Left lung (tissue), 14 donors: ENCODE measurements at places on chromosomes 2 and 18. TPM values are rescaled to one million over a fixed set of nuclear protein-coding genes. Genes with fewer than 3 reads are reported as not detected.

DNA sequence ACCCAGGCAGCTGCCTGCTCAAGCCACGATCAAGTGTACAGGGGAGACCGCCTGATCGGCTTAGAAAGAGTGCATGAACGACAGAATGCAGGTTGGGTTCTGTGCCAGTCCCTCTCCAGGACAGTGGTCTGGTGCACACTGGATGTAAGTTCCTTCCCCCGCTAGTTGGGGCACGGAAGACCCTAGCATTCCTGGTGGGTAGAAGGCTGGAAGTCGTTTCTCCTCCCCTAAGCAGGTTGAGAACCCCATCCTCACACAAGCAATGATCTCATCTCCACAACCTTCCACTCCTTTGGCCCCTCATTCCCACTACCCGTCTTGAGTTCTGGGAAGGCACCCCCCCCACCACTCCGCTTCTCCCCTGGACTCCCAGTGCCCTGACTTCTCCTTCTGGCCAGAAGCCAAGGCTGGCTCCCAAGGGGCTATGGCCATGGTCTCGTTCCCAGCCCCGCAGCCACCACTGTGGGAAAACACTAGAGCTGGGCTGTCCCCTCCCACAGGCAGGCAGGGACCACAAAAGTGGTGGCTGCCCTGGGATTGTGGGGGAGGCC, 1.4 kb upstream of the ANKRD39 start:
- H3K4me1 ChIP-seq, result peaks cover 12% of the 10 kb centered on the region
- no peak for DNase-seq
- H3K27ac ChIP-seq, result no peak overlapping the region
- H3K36me3 ChIP-seq, result no peaks in the 10 kb centered on the region

GRCh38 chr2:27007416-27008374, 25.1 kb upstream of the TMEM214 start:
- no peaks in the 10 kb centered on the region for H3K4me1 ChIP-seq
- no peaks in the 10 kb centered on the region for H3K36me3 ChIP-seq
- DNase-seq, result no peak
- no peaks in the 10 kb centered on the region for H3K27me3 ChIP-seq

DNA sequence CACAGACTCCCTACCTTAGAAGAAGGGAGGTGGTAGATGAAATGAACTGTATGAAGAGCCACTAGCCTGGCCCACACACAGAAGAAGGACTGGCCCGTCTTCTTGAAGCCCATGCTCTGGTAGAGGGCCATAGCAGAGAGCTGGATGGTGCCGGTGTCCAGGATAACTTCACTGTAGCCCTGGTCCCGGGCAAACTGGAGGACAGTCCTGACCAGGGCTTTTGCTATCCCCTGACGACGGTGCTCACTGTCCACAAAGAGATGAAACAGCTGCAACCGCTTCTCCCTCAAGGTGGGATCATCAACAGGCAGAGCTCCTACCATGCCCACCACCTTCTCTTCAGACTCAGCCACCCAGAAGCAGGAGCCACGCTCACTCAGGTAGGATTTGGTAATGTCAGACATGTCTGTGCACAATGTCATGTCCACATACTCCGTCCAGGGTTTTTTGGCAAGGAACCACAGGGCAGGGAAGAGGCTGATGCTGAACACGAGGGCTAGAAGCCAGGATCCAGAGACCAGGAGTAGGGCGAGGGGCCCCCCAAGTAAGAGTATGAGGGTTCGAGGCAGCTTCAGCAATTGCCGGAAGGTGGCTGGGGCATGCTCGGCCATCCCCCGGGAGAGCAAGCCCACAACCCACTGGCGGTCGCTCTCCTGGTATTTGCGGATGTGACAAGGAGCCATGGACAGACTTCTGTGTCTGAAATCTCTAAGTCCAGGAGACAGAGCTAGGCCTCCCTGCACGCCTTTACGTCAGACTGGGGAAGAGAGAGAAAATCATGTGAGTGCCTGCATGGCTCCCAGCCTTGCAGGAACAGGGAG, 1.1 kb downstream of the NAT8 start:
- H3K27me3 ChIP-seq, result no peaks in the 10 kb centered on the region
- H3K27ac ChIP-seq, result no peak overlapping the region
- DNase-seq, result no peak
- H3K4me1 ChIP-seq, result no peaks in the 10 kb centered on the region

- H3K36me3 ChIP-seq, result no peaks in the 10 kb centered on the region
- DNase-seq, result no peak
- no peaks in the 10 kb centered on the region for H3K4me1 ChIP-seq
Observed at GRCh38 chr18:26764586-26764985, 100.9 kb downstream of the AQP4 start.

GRCh38 chr2:96668771-96669170, 26.2 kb downstream of the FER1L5 start:
- H3K4me3 ChIP-seq, result no peak overlapping the region
- H3K27me3 ChIP-seq, result no peaks in the 10 kb centered on the region
- DNase-seq, result no peak

- H3K27me3 ChIP-seq, result peaks cover 89% of the 10 kb centered on the region
- H3K36me3 ChIP-seq, result no peaks in the 10 kb centered on the region
- DNase-seq, result peak; percentile 73
- no peak overlapping the region for H3K27ac ChIP-seq
- no peak overlapping the region for H3K4me3 ChIP-seq
Observed at GRCh38 chr18:13800505-13801259, 23.3 kb upstream of the MC5R start.

GRCh38 chr2:109710505-109711229, 83.4 kb upstream of the RGPD5 start:
- no peak overlapping the region for H3K4me3 ChIP-seq
- no peaks in the 10 kb centered on the region for H3K4me1 ChIP-seq
- H3K27ac ChIP-seq, result no peak overlapping the region
- DNase-seq, result no peak
- no peaks in the 10 kb centered on the region for H3K36me3 ChIP-seq
- H3K27me3 ChIP-seq, result no peaks in the 10 kb centered on the region

DNA sequence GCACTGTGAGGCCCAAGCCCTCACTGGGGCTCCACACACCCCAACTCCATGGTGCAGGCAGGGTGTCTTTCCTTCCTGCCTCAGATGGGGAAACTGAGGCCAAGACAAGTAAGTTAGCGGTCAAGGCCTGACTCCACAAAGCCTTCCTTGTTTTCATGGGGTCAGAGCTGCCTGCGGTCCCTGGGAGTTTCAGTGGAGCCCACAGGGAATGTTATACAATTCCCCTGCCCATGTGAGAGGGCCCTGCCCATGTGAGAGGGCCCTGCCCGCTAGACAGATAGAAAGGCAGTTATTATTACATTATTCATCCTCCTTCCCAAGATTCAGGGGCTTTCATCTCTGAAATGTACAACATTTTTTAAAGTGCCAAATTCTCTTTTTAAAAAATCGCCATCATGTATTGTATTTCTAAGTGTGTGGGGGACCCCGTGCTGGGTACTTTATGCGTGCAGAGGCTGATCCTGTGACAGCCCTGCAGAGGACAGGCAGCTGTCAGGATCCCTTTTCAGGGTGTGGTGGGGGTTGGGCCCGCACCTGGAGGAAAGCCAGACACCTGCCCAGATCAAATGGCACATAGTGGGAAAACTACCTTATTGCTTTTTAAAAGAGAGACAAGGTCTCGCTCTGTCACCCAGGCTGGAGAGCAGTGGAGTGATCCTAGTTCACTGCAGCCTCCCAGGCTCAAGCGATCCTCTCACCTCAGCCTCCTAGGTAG, 23.4 kb downstream of the FBLN7 start:
- H3K36me3 ChIP-seq, result no peaks in the 10 kb centered on the region
- DNase-seq, result no peak
- H3K4me3 ChIP-seq, result no peak overlapping the region
- no peaks in the 10 kb centered on the region for H3K4me1 ChIP-seq

- H3K36me3 ChIP-seq, result peaks cover 9% of the 10 kb centered on the region
- no peak overlapping the region for H3K4me3 ChIP-seq
Observed at GRCh38 chr2:169572189-169572588, 1.5 kb downstream of the FASTKD1 start.

GRCh38 chr18:38456253-38456652, 890.7 kb upstream of the CELF4 start:
- no peaks in the 10 kb centered on the region for H3K36me3 ChIP-seq
- H3K27me3 ChIP-seq, result no peaks in the 10 kb centered on the region
- H3K27ac ChIP-seq, result no peak overlapping the region

DNA sequence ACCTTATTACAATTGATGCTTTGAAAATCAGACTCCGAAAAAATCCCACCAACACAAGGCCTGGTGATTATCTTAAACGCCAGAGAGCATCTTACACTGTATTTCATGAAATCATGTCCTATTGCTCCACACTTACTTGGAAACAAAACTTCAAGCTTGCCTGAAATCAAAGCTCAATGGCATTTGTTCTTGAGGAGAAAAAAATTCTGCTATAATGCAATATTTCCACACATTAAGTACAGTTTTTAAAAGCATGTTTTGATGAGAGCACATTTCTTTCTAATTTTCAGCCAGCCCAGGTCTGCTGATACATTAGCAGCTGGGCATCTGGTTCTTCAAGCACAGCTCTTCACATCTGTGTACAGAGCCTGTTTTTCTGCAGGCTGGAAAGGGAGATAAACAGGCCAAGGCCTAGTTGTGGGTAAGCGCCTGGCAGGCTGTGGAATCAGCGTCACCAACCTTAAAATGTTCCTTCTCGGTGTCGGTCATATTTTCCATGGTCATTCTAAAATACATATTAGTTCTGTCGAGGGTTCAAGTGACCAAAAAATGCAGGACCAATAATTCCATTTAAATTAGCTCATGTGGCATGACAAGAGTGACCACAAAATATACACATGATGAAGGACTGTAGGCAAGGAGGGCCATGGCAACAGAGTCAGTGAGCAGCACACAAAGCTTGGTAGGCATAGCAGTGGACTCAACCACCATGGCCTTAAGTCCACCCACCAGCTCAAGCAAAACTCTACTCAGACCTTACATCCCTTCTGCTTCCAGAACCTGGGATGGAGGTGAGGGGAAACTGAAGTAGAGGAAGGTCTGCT, 20.9 kb downstream of the SLC8A1 start:
- no peak overlapping the region for H3K4me3 ChIP-seq
- H3K36me3 ChIP-seq, result no peaks in the 10 kb centered on the region
- no peak for DNase-seq
- no peaks in the 10 kb centered on the region for H3K27me3 ChIP-seq
- peaks cover 10% of the 10 kb centered on the region for H3K4me1 ChIP-seq
- H3K27ac ChIP-seq, result no peak overlapping the region

- peaks cover 15% of the 10 kb centered on the region for H3K4me1 ChIP-seq
- H3K4me3 ChIP-seq, result no peak overlapping the region
- H3K36me3 ChIP-seq, result no peaks in the 10 kb centered on the region
- H3K27me3 ChIP-seq, result no peaks in the 10 kb centered on the region
- no peak for DNase-seq
Observed at GRCh38 chr2:30358842-30359241, 88.2 kb upstream of the LCLAT1 start.

DNA sequence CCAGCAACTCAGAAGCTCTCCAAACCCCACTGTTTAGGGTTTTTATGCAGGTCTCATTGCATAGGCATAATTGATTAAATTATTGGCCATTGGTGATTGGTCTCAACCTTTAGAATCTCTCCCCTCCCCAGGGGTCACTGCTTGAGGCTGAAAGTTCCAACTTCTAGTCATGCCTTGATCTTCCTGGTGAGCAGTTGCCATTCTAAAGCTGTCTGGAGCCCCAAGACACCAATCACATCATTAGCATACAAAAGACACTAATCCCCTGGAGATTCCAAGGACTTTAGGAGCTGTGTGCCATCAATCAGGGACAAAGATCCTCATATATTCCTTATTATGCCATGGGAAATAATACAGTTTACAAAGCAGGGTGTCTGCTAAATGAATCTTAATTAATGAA, 863.4 kb upstream of the KLHL29 start:
- H3K4me3 ChIP-seq, result no peak overlapping the region
- H3K27me3 ChIP-seq, result no peaks in the 10 kb centered on the region
- no peaks in the 10 kb centered on the region for H3K36me3 ChIP-seq
- H3K4me1 ChIP-seq, result no peaks in the 10 kb centered on the region

DNA sequence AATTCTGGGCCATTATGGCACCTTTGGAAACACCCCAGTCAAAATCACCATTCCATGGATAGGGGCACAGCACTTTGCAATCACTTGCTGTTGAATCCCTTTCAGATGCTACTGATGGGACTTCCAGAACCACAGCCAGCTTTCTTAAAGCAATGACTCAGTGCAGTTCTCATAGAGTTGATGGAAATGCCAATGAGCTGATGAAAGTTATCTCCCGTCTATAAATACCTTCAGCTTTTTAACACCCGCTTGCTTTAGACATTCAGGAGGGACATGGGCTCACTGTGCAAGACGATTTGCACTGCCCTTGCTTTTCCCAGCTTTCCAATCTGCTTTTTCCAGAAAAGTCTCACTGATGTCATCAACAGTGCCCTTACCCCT, 66.7 kb upstream of the RPL31 start:
- H3K27ac ChIP-seq, result no peak overlapping the region
- no peak overlapping the region for H3K4me3 ChIP-seq
- H3K27me3 ChIP-seq, result no peaks in the 10 kb centered on the region

GRCh38 chr2:184760931-184761330, 162.6 kb downstream of the ZNF804A start:
- H3K4me3 ChIP-seq, result no peak overlapping the region
- no peaks in the 10 kb centered on the region for H3K36me3 ChIP-seq
- no peak overlapping the region for H3K27ac ChIP-seq

GRCh38 chr2:108607706-108608301, 73.5 kb downstream of the LIMS1 start:
- H3K27me3 ChIP-seq, result no peaks in the 10 kb centered on the region
- no peak for DNase-seq
- no peaks in the 10 kb centered on the region for H3K36me3 ChIP-seq
- peaks cover 13% of the 10 kb centered on the region for H3K4me1 ChIP-seq

The SLC4A5 gene
- polyA plus RNA-seq, result 11.5 TPM

The LINC00305 gene
- polyA plus RNA-seq, result not detected

The FMNL2 gene
- polyA plus RNA-seq, result 77.0 TPM

The CABYR gene
- 3.4 TPM for polyA plus RNA-seq

The PAX8 gene
- polyA plus RNA-seq, result 12.4 TPM

The DNAH6 gene
- 6.2 TPM for polyA plus RNA-seq

The SLC5A7 gene
- 0.19 TPM for polyA plus RNA-seq

The MC2R gene
- not detected for polyA plus RNA-seq
